ENCODE measurements at places on chromosomes 2 and 18.

- no peak for DNase-seq
Observed at GRCh38 chr2:23803965-23804542, 122.9 kb downstream of the ATAD2B start.

DNA sequence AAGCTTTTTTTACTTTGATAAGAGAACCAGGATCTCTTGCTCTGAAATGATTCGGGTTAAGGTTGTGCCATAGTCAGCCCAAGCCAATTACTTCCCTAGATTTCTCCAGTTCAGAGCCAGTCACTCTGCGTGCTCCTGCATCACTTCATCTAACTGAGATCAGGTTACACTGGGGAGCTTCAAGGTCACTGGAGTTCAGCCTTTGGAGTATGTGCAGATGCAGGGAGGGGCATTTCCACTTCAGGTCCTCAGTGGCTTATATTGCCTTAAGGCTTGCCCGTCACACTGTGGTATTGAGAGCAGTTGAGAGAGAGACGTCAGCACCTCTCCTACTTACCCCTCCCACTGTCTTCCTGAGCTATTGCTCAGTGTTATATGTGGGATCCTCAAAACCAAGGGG is 317.8 kb downstream of the EPHA4 start:
- DNase-seq = no peak

- DNase-seq = no peak
Observed at GRCh38 chr2:119808516-119809147, 48.9 kb downstream of the PTPN4 start.

GRCh38 chr2:105873281-105873680 is 128.6 kb downstream of the NCK2 start:
- no peak for DNase-seq

DNA sequence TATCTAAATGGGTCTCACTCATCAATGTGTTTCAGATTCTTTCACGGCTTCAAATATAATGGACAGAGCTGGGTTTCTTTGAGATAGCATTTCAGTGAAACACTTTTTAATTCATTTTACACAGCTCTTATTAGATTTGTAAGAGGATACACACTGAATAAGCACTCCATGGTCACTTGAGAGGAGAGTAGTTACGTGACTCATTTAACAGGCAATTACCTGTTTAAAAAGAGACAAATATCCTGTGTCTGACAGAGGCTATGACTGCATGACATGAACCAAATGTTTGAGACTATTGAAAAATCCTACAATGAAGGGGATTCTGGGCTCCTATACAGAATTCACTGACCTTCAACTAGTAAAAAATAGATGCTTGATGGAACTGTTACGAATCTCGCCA is 786.9 kb downstream of the EPHA4 start:
- DNase-seq = no peak

GRCh38 chr2:15619076-15619475 is 27.4 kb downstream of the DDX1 start:
- DNase-seq = no peak

DNA sequence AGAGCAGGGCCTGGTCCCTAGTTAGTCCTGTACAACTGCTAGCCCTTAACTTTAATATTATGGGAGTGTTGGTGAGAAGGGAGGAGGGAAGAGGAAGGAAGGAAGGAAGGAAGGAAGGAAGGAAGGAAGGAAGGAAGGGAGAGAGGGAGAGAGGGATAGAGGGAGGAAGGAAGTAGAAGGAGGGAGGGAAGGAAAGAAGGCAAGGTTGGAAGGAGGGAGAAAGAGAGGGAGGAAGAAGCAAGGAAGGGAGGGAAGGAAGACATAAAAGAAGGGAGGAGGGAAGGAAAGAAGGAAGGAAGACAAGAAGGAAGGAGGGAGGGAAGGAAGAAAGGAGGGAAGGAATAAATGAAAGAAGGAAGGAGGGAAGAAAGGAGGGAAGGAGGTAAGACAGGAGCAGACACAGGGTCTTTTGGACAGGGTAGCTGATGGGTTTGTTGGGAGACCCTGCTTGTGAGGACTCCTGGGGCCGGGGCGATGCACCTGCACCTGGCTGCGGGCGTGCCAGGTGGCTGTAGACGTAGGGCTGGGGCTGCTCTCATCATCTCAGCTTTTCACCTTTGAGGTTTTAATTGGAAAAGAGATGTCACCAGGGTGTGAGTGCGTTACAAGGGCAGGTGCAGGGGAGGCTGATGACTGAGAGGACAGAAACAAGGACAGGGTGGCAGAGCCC is 5.9 kb upstream of the POMC start:
- no peak for DNase-seq

DNA sequence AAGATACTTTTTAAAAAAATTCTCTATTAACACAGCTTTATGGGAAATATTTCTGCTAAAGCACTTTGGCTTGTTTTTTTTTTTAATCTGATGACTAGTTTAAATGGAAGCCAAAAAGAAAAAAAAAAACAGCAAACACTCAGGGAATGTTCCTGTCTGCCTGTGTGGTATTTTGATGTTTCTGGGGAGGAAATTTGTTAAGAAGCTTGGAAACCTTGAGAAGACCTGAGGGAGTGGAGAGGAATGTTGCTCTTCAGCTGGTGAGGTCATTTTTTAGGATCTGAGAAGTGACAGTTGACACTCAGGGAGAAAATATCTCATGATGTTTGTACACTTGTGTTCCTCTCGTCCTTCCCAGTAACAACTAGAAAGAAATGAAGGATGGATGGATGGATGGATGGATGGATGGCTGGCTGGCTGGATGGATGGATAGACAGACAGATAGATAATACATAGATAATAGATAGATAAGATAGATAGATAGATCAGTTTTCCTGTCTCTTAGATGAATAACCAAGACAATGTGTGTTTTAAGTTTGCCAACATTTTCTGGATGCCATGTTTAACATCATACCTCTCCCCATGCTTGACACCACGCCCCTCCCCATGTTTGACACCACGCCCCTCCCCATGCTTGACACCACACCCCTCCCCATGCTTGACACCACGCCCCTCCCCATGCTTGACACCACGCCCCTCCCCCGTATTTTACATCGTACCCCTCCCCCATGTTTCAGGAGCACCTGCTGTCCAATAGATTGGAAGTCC is 84.8 kb downstream of the CTIF start:
- no peak for DNase-seq

GRCh38 chr2:195037045-195037444 is 620.0 kb upstream of the SLC39A10 start:
- no peak for DNase-seq
